ENCODE measurements at places on chromosomes 2 and 18.

DNA sequence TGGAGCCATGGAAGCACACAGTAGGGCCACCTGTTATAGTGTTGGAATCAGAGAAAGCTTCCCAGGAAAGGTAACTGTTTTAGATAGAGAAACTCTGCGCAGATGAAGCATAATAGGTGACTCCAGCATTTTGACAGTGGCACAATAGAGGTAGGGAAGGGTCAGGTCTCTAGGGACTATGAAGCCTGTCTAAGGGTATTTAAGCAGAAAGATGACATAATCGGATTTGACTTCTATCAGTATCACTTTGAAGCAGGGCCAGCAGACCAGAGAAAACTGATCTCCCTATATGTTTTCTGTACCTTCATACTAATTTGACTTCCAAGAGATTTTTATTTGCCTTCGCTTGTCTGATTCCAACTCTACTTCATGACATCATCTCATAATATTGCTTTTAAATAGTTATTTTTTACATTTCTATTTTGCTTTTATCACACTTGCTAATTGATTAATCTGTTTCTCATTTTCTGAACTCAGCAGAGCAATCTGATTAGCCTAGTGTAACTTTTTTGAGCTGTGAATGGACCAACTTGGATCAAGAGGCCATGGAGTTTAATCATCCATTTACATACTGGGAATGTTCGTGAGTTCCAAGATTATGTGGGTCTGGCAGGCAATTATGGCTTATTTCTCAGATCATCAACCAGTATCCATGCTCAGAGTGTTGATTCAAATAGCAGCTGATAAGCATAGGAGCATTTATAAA is 8.4 kb upstream of the HIBCH start:
- no peak for DNase-seq

- no peak for DNase-seq
These were observed 7.0 kb upstream of the PAX3 start for GRCh38 chr2:222305516-222306392.

- DNase-seq = no peak
These were observed 19.8 kb downstream of the ARL5A start for GRCh38 chr2:151808258-151809072.

GRCh38 chr2:86194751-86195054 is 559 bp downstream of the IMMT start:
- DNase-seq = no peak

All from BE2C (cell line).